ENCODE measurements at places on chromosomes 11 and 22. TPM values are rescaled to one million over a fixed set of nuclear protein-coding genes. Genes with fewer than 3 reads are reported as not detected.
A peak's percentile ranks its signal among the peaks of the same experiment; 100 is the strongest.

Gene TSSK2
- total RNA-seq, result not detected

DNA sequence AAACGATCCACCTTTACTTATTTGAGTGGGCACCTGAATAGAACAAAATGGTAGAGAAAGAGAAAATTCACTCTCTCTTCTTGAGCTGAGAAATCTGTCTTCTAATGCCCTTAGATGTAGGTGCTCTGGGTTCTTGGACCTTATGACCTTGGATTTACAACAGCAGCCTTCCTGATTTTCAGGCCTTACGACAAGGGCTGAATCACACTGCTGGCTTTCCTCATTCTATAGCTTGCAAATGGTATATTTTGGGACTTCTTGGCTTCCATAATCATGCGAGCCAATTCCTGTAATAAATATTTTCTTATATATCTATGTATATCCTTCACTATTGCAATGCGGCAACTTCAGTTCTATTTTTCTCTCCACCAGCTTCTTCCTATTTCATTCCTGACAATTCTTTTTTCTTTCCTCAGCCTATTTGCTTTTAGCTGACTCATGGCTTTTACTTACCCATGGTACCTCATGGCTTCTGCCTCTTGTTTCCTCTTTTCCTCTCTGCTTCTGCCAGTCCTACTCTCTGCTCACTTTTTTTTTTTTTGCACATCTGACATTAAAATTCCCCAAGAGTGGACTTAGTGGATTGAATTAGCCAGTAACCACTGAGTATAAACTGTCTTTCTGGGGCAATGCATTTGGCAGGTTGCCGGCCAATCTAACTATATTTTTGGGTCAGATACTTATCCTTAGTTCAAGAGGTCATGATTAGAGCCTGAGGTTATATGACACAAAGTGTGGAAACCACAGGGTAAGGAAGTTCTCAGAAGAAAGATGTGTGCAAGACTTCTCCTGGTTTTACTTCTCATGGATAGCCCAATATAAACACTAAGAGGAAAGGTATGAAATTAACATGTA, 359.5 kb downstream of the TMEM135 start:
- H3K27ac ChIP-seq, result no peak overlapping the region
- DNase-seq, result no peak
- no peaks in the 10 kb centered on the region for H3K36me3 ChIP-seq
- no peak overlapping the region for H3K4me3 ChIP-seq
- H3K4me1 ChIP-seq, result no peaks in the 10 kb centered on the region
- no peaks in the 10 kb centered on the region for H3K27me3 ChIP-seq

DNA sequence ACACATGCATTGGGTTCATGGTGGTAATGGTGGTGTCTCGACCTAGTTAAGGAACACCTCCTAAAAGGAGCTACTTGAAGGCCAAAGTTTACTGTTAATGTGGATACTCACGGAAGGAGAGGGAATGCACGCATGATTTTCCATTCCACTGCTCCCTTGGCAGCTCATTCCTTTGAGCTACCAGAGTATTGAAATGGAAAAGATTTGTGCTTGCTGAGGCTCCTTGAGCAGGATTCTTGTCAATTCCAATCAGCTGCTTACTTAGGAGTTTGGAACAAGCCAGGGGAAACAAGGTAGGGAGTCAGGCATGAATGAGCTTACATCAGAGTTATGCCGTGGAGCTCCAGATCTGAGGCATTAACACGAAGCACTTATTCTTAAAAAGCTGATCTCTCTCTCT, 108.8 kb downstream of the GRIA4 start:
- DNase-seq, result no peak
- no peak overlapping the region for H3K27ac ChIP-seq
- no peak overlapping the region for H3K4me3 ChIP-seq
- no peaks in the 10 kb centered on the region for H3K4me1 ChIP-seq
- no peaks in the 10 kb centered on the region for H3K27me3 ChIP-seq
- no peaks in the 10 kb centered on the region for H3K36me3 ChIP-seq

DNA sequence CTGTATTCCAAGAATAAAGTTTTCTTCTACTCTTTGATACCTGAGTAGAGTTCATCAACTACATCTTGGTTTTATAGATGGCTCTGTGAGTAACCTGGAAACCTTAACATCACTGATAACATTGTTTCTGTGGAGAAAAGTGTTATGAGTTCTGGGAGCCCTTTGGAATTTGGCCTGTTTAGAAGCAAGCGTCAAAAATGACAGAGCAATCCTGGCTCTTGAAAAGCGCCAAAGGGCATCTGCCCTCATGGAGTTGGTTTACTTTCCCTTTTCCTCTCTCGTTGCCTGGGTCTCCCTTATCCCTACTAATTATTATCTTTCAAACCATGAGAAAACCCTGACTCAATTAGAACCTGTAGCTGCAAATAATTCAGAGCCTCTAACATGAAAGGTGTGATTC, 140.1 kb downstream of the DBX1 start:
- no peaks in the 10 kb centered on the region for H3K27me3 ChIP-seq
- H3K36me3 ChIP-seq, result no peaks in the 10 kb centered on the region
- no peak overlapping the region for H3K4me3 ChIP-seq
- no peaks in the 10 kb centered on the region for H3K4me1 ChIP-seq
- no peak for DNase-seq
- H3K27ac ChIP-seq, result no peak overlapping the region

GRCh38 chr11:27241311-27242122, 121.5 kb downstream of the CCDC34 start:
- no peak overlapping the region for H3K27ac ChIP-seq
- H3K36me3 ChIP-seq, result no peaks in the 10 kb centered on the region
- H3K4me3 ChIP-seq, result no peak overlapping the region
- H3K27me3 ChIP-seq, result no peaks in the 10 kb centered on the region
- H3K4me1 ChIP-seq, result peaks cover 22% of the 10 kb centered on the region

GRCh38 chr11:1699771-1700170, 2.8 kb downstream of the KRTAP5-6 start:
- H3K36me3 ChIP-seq, result no peaks in the 10 kb centered on the region
- no peaks in the 10 kb centered on the region for H3K27me3 ChIP-seq
- DNase-seq, result no peak
- no peak overlapping the region for H3K4me3 ChIP-seq

DNA sequence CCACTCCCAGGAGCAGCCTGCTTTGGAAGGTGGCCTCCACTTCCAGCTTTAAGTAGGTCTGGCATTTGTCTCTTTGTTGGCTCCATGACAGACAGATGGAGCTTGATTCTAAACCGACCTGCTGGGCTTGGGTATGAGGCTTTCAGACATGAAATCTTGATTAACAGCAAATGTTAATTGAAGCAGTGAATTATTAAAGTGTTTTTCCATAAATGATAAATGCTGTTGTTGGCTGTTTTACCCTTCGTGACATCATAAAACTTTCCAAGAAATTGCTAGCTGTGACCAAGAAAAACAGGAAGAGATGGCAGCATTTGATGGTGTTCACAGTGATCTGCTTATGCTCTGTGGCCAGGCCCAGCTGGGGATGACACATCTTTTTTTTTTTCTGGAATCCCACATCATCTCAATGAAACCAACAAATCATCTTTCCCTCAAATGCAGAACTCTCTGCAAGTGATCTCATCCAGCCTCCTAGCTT, 66.1 kb downstream of the RBMXL2 start:
- H3K4me3 ChIP-seq, result no peak overlapping the region
- H3K27me3 ChIP-seq, result no peaks in the 10 kb centered on the region
- no peak overlapping the region for H3K27ac ChIP-seq

DNA sequence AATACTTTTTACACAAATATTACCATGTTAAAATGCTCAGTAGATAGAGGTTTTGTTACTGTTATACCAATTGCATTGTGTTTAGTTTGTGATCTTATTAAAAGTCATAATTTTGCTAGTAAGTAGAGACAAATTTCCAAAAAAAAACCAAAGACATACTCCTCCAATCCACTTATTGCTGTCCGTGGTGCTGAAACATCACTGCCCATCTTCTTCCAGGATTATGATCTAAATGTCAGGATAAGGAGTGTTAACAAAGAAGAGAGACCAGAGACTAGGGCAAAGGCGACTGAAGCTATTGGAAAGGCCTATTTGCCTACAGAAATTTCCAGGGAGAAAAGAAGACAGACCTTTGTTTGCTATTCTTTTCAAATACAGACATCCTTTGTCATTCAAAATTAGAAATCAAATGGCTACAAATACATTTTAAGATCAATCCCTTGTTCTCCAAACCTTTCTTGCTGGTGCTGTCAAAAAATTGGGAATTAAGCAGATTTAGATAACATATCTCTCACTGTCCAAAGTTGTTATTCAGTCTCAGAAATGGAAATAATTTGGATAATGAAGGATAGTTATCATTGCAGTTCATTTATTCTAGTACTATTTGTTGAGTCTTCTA, 199.7 kb downstream of the C11orf91 start:
- no peak overlapping the region for H3K4me3 ChIP-seq
- H3K27ac ChIP-seq, result no peak overlapping the region
- no peaks in the 10 kb centered on the region for H3K36me3 ChIP-seq
- no peaks in the 10 kb centered on the region for H3K27me3 ChIP-seq
- DNase-seq, result peak; percentile 29
